ENCODE measurements at places on chromosomes 4 and X.

- peaks cover 7% of the 10 kb centered on the region for H3K27me3 ChIP-seq
- H3K27ac ChIP-seq, result no peak overlapping the region
Measured at GRCh38 chr4:42159271-42160001, 7.0 kb upstream of the BEND4 start.

- no peaks in the 10 kb centered on the region for H3K27me3 ChIP-seq
- no peak overlapping the region for H3K27ac ChIP-seq
- no peak for DNase-seq
- H3K4me1 ChIP-seq, result no peaks in the 10 kb centered on the region
- H3K36me3 ChIP-seq, result no peaks in the 10 kb centered on the region
- no peak overlapping the region for H3K4me3 ChIP-seq
Measured at GRCh38 chr4:52431410-52431809, 227.7 kb downstream of the USP46 start.

DNA sequence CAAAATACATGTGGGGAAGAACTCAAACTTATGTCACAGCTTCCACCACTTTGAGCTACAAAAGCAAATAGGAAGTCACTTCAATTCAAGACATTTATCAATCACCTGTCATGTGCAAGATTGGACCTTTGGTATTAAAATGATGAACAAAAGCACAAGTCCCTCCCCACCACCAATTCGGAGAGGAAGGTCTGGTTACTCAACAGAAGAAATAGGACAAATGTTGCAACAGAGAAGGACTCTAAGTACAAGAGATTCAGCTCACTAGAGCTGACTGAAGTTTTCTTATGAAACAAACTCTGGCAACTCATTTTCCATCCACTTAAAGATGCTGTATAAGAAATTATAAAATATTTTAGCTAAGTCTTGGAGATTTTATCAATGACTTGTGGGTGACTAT lies 16.0 kb upstream of the MMRN1 start:
- DNase-seq, result no peak
- peaks cover 6% of the 10 kb centered on the region for H3K27me3 ChIP-seq
- no peak overlapping the region for H3K4me3 ChIP-seq
- no peaks in the 10 kb centered on the region for H3K36me3 ChIP-seq

DNA sequence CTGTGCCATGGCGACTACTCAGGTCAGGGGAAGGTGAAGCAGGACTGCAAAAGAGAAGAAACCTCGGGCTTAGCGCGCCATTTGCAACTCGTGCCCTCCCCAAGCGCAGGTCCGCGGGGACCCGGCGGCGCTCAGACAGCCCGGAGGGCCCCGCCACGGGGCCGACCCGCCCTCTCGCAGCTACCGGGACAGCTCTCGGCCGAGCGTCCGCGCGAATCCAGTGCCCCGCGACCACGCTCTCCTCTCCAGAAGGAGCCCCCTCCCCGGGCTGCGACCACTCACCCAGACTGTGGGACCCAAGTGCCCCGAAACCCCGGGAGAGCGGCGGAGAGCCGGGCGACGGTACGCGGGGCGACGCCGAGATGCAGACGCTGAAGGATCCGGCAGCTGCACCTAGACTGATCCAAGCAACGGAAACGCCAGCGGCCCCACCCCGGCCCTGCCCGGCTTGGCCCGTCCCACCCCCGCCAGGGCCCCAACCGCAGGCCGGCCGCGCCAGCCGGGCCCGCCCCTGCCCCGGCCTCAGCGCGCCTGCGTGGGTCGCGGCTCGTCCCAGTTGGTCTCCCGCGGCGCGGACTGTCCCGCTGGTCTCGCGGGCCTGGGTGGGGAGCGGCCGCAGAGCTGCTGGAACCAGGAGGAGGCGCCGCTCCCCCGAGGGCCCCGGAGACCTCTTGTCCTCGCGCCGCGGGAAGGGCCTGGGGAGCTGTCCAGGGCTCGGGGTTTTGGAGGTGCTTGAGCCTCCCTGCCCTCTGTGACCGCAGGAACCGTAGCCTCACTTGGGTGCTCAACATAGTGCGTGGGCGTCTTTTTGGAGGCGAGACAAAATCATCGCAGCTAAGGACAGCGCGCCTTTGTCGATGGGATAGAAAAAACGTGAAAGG lies at the start of gene ANXA5:
Gene ANXA5, minus strand, starts transcription at position 400 of the 881 bp plus-strand sequence. Its CDS starts 391 bp downstream, at position 9.
- H3K27ac ChIP-seq, result peak within 1 kb of the TSS; percentile 99
- H3K4me1 ChIP-seq, result peaks cover 37% of the 10 kb centered on the region
- peaks cover 17% of the 10 kb centered on the region for H3K36me3 ChIP-seq
- H3K4me3 ChIP-seq, result peak within 1 kb of the TSS; percentile 99
- peaks cover 10% of the 10 kb centered on the region for H3K27me3 ChIP-seq

DNA sequence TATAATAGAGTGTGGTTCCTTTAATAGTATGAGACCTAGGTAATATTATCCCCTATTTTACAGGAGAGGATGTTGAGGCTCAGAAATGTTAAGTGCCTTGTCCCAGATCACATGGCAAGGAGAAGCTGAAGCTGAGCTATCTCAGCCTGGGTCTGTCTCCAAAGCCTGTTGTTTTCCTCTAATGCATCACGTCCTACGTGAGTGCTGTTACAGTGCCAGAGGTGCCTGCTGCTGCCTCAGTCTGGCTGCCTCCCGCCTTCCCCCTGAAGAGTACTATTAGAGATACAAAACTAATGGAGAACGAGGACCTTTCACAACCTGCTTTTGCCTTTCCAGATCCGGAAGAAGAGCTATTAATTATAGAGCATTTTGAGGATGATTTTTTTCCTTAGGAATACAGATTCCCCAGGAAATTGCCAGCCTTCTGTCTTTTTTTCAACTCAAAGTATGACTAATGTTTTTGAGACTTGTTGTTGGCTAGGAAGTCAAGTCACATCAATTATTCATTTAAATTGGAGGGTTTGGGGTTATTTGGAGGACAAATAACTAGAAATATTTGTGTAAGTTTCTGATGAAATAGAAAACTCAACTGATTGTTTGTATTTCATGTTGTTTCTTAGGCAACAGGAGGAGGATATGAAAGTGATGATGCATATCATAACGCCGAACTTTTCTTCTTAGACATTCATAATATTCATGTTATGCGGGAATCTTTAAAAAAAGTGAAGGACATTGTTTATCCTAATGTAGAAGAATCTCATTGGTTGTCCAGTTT lies 43.9 kb upstream of the MTMR1 start:
- H3K36me3 ChIP-seq, result peaks cover 17% of the 10 kb centered on the region
- peak overlapping the region; percentile 59 for H3K27ac ChIP-seq

GRCh38 chr4:32475710-32476109 lies 1755.5 kb downstream of the PCDH7 start:
- no peak overlapping the region for H3K27ac ChIP-seq
- H3K4me3 ChIP-seq, result no peak overlapping the region
- no peaks in the 10 kb centered on the region for H3K4me1 ChIP-seq
- no peak for DNase-seq
- H3K36me3 ChIP-seq, result no peaks in the 10 kb centered on the region
- no peaks in the 10 kb centered on the region for H3K27me3 ChIP-seq

- no peaks in the 10 kb centered on the region for H3K36me3 ChIP-seq
- H3K27me3 ChIP-seq, result no peaks in the 10 kb centered on the region
- no peak for DNase-seq
- H3K4me3 ChIP-seq, result no peak overlapping the region
- H3K27ac ChIP-seq, result no peak overlapping the region
Measured at GRCh38 chr4:5365071-5366008, 314.1 kb downstream of the STK32B start.

- H3K4me1 ChIP-seq, result peaks cover 54% of the 10 kb centered on the region
- peak overlapping the region; percentile 98 for H3K27ac ChIP-seq
- no peaks in the 10 kb centered on the region for H3K27me3 ChIP-seq
Measured at GRCh38 chr4:102868153-102868780, 525 bp upstream of the CISD2 start.

DNA sequence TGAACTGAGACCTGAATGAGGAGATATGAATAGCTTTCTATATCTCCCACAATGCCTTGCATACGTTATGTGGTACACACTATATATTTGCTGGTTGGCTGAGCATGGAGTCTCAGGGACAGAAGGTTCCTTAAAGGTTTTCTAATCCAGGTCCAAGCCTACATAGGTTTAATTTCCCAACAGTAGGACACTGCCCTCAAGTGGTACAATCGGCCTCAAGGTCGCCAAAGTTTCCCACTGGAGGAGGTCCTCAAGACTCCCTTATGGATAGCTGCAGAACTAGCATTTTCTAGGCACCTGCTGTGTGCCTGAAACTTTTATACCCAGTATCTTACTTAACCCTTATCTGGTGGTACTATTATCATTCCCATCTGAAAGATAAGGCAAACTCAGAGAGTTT lies 21.0 kb upstream of the EFNB1 start:
- H3K4me3 ChIP-seq, result no peak overlapping the region
- H3K4me1 ChIP-seq, result no peaks in the 10 kb centered on the region
- H3K27ac ChIP-seq, result no peak overlapping the region
- no peaks in the 10 kb centered on the region for H3K36me3 ChIP-seq
- H3K27me3 ChIP-seq, result no peaks in the 10 kb centered on the region
- peak; percentile 25 for DNase-seq

- H3K4me3 ChIP-seq, result no peak overlapping the region
- H3K27ac ChIP-seq, result no peak overlapping the region
- H3K27me3 ChIP-seq, result no peaks in the 10 kb centered on the region
- no peaks in the 10 kb centered on the region for H3K36me3 ChIP-seq
- H3K4me1 ChIP-seq, result peaks cover 35% of the 10 kb centered on the region
- DNase-seq, result no peak
Measured at GRCh38 chrX:71666240-71667223, 814 bp upstream of the LOC101059915 start.

GRCh38 chr4:70713453-70714078 lies 8.2 kb upstream of the RUFY3 start:
- no peaks in the 10 kb centered on the region for H3K36me3 ChIP-seq
- H3K27me3 ChIP-seq, result no peaks in the 10 kb centered on the region
- no peak overlapping the region for H3K4me3 ChIP-seq

DNA sequence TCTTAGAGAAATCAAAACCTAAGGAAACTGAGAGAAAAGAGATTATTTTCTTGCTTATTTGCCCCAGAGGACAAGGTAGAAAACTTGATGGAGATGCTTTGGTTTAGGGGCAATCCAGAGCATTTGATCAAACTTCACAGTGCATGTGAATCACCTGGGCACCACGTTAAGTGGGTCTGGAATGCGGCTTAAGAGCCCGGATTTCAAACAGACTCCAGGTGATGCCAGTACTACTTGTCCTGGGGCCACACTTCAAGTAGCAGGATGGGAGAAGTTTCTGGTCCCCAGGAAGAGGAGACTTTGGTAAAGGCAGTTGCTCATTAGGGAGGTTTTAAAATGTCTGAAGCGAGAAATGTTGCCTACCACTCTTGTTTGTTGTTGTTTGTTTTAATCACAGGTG lies 51.8 kb downstream of the PHOX2B start:
- no peaks in the 10 kb centered on the region for H3K36me3 ChIP-seq
- H3K4me3 ChIP-seq, result no peak overlapping the region
- no peak overlapping the region for H3K27ac ChIP-seq

DNA sequence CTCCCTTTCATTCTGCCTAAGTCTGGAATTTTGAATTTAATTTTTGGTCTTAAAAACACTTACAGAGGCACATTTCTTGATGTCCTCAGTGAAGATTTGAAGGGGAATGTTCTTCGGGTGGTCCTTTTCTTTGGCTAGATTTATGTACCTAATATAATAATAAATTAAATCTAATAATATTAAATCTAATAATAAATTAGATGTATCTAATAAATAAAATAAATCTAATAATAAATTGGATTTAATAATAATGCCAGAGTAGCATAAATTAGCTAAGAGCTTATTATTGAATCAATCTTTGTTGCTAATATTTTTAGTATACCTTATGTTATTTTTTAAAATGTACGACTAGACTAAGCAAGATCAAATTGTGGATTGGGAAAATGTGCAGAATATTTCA lies 39.8 kb downstream of the MAD2L1 start:
- no peak overlapping the region for H3K4me3 ChIP-seq
- H3K36me3 ChIP-seq, result no peaks in the 10 kb centered on the region
- H3K27me3 ChIP-seq, result peaks cover 9% of the 10 kb centered on the region
- no peaks in the 10 kb centered on the region for H3K4me1 ChIP-seq
- H3K27ac ChIP-seq, result no peak overlapping the region
- no peak for DNase-seq

- H3K27me3 ChIP-seq, result no peaks in the 10 kb centered on the region
- no peak overlapping the region for H3K27ac ChIP-seq
- no peaks in the 10 kb centered on the region for H3K36me3 ChIP-seq
- no peaks in the 10 kb centered on the region for H3K4me1 ChIP-seq
- no peak for DNase-seq
- H3K4me3 ChIP-seq, result no peak overlapping the region
Measured at GRCh38 chrX:7987160-7988012, 60.2 kb upstream of the PNPLA4 start.

GRCh38 chr4:24805566-24805965 lies 10.2 kb downstream of the SOD3 start:
- no peak overlapping the region for H3K4me3 ChIP-seq
- H3K36me3 ChIP-seq, result no peaks in the 10 kb centered on the region
- no peak for DNase-seq
- H3K4me1 ChIP-seq, result no peaks in the 10 kb centered on the region

DNA sequence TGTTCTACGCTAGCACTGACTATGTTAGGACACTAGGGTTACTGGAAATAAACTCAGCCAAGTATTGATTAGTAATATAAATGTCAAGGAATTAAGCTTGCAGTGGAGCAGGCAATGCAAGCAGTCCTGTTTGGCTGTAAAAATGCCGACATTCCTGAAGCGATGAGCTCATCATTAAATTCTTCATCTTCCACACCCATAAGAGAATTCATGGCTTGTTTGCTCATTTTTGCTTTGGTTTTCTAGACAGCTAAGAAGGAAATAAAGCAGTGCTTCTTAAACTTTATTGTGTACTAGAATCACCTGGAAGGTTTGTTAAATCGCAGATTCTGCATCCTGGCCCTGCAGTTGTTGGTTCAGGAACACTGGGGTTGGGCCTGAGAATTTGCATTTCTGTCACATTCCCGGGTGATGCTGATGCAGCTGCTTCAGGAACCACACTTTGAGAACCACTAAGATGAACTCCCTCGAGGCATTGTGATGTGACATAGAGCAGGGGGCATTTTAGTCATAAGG lies 17.8 kb downstream of the ANXA3 start:
- H3K36me3 ChIP-seq, result no peaks in the 10 kb centered on the region
- DNase-seq, result no peak
- H3K27ac ChIP-seq, result no peak overlapping the region
- peaks cover 5% of the 10 kb centered on the region for H3K27me3 ChIP-seq
- no peaks in the 10 kb centered on the region for H3K4me1 ChIP-seq

GRCh38 chrX:56099271-56099670 lies 132.9 kb upstream of the KLF8 start:
- no peak overlapping the region for H3K4me3 ChIP-seq
- no peaks in the 10 kb centered on the region for H3K36me3 ChIP-seq
- H3K27me3 ChIP-seq, result no peaks in the 10 kb centered on the region
- H3K27ac ChIP-seq, result no peak overlapping the region

DNA sequence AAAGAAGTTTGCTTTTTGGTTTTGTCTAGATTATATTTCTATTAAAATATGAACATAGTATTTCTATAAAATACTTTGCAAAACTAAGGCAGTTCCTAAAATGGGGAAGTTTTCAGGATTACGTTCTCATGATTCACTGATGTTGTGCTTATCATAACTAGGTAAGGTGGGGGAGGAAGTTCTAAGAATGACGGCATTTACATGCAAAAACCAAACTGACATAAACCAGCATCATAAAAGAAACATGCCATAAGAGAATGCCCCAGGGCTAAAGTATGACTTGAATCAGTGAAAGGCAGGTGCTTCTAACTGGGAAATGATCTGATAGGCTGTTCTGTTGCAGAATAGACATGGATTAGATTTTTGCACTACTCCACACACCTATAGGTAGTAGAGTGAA lies 204.7 kb upstream of the JADE1 start:
- H3K4me3 ChIP-seq, result no peak overlapping the region
- H3K27ac ChIP-seq, result no peak overlapping the region
- no peak for DNase-seq
- peaks cover 16% of the 10 kb centered on the region for H3K27me3 ChIP-seq

Measured in activated CD4-positive, alpha-beta memory T cell treated with anti-CD3 and anti-CD28 coated beads for 36 hours (primary cell).